Suppressor macrophage treated with lipopolysaccharide for 4 hours (primary cell): ENCODE measurements at places on chromosomes 3 and 15.

DNA sequence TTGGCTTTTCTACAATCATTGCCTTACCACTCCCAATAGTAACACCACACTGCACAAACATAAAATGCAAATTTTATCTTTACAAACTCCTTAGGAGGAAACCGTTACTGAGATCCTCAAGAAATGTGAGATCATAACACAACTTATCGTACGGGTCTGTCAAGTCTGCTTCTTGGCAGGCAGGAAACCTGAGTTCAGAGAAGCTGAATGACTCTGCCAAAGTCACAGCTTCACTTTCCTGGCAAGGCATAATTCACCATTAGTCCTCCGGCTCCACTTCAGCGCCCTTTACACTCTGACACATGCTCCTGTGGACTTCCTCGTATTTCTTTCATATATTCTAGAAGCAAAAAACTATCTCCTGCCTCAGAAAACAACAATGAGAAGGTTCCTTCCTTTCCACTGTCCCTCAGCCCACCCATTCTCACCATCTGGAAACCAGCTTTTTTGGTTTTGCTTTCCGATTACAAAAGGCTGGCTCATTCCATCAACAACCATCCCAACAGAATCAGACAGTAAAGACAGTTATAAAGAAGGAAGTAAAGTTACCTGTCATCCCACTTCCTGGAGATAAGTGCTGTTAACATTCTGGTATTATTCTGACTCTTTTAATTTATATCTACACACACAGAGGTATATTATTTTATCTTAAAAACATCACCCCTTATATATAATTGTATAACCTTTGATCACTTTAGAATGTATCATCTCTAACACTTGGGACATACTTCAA lies 223.4 kb downstream of the STT3B start:
- DNase-seq = peak; percentile 4

DNA sequence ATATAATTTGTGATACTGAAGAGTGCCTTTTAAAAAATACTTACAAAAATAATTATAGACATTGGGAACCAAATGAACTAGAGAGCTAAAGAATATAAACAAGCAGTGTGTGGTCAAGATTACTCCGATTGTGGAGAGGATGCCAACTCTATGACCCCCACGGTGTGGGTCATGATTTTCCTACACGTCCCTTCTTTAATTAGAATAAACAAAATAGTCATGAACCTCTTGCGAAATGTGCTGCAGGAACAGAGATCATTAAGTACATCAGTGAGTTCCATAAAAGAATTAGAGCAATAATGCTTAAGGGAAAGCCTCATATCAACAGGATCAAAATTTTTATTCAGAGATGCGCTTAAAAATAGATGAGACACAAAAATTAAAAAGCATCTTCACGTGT lies 476.6 kb upstream of the ROBO1 start:
- DNase-seq = no peak

DNA sequence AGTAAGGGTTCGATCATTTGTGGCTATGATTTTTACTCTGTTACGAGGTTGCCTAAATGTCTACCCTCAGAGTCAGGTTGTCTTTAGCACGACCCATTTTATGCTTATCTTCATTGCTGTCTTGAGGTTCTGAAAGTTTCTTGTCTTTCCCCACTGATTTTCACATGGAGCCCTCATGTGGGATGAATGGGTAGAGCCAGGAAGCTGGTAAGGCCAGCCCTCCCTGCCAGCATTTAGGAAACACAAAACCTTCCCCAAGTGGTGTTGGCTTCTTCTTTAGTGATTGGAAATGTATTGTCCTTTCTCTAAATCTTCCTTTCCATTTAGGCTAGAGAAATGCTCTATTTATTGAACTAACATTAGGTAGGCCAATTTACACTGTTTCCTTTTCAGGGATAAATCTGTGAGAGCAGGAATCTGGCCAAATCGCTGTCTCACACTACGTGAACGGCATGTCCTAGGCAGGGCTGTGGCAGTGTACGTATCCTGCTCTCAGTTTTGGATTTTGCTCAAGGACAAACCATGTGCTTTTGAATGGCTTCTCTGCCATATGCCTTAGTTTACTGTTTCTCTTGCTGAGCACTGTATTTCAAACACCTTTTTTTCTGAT lies 43.7 kb downstream of the MYZAP start:
- DNase-seq = no peak

- no peak for DNase-seq
Observed at GRCh38 chr3:30342318-30343060, 263.9 kb upstream of the TGFBR2 start.

- DNase-seq = no peak
Observed at GRCh38 chr3:157573780-157574378, 70.7 kb upstream of the VEPH1 start.
